ENCODE measurements at places on chromosomes 13 and 19.

- no peak for DNase-seq
Measured at GRCh38 chr19:18634612-18635297, 2.1 kb upstream of the KLHL26 start.

GRCh38 chr13:93079294-93079693, 147.3 kb upstream of the GPC6 start:
- no peak for DNase-seq

- DNase-seq = no peak
Measured at GRCh38 chr13:57345526-57345925, 178.5 kb downstream of the PRR20E start.

GRCh38 chr13:37392389-37392788, 206.2 kb downstream of the POSTN start:
- no peak for DNase-seq

GRCh38 chr13:43122791-43123190, 99.4 kb downstream of the DNAJC15 start:
- DNase-seq = no peak

DNA sequence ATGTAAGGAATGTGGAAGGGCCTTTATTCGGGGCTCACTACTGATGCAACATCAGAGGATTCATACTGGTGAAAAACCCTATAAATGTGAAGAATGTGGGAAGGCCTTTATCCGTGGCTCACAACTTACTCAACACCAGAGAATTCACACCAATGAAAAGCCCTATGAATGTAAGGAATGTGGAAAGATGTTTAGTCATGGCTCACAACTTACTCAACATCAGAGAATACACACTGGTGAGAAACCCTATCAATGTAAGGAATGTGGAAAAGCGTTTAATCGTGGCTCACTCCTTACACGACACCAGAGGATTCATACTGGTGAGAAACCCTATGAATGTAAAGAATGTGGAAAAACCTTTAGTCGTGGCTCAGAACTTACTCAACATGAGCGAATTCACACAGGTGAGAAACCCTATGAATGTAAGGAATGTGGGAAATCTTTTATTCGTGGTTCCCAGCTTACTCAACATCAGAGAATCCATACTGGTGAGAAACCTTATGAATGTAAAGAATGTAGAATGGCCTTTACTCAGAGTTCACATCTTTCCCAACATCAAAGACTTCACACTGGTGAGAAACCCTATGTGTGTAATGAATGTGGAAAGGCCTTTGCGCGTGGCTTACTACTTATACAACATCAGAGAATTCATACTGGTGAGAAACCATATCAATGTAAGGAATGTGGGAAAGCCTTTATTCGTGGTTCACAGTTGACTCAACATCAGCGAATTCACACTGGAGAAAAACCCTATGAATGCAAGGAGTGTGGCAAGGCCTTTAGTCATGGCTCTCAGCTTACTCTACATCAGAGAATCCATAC, 44.3 kb downstream of the ZNF585A start:
- no peak for DNase-seq

DNA sequence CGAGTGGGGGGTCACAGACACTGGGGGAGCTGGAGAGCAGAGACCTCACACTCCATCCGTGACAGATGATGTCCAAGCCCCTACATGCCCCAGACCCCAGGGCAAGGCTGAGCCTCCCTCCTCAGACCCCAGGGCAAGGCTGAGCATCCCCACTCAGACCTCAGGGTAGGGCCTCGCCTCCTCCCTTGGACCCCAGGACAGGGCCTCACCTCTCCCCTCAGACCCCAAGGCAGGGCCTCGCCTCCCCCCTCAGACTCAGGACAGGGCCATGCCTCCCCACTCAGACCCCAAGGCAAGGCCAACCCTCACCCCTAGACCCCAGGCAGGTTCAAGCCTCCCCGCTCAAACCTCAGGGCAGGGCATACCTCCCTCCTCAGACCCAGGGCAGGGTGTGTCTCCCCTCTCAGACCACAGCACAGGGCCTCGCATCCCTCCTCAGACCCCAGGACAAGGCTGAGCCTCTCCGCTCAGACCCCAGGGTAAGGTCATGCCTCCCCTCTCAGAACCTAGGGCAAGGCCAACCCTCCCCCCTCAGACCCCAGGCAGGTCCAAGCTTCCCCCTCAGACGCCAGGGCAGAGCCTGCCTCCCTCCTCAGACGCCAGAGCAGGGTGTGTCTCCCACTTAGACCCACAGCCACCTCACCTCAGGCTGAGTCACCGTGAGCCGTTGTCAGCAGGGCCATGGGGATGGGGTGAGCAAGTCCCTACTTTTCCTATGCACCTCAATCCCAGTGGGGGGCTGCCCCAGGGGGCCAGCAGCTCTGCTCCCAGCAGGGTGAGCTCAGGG, 1.7 kb upstream of the S1PR4 start:
- DNase-seq = peak; percentile 100

GRCh38 chr13:44575741-44576350, at the start of gene TSC22D1:
TSS of gene TSC22D1 (minus strand) at chr13:44576330. CDS start at chr13:44576074, 256 bp downstream.
- DNase-seq = no peak
